ENCODE measurements at places on chromosomes 5 and 9.

- DNase-seq = no peak
These were observed 65.5 kb upstream of the HSPB3 start for GRCh38 chr5:54390015-54390414.

DNA sequence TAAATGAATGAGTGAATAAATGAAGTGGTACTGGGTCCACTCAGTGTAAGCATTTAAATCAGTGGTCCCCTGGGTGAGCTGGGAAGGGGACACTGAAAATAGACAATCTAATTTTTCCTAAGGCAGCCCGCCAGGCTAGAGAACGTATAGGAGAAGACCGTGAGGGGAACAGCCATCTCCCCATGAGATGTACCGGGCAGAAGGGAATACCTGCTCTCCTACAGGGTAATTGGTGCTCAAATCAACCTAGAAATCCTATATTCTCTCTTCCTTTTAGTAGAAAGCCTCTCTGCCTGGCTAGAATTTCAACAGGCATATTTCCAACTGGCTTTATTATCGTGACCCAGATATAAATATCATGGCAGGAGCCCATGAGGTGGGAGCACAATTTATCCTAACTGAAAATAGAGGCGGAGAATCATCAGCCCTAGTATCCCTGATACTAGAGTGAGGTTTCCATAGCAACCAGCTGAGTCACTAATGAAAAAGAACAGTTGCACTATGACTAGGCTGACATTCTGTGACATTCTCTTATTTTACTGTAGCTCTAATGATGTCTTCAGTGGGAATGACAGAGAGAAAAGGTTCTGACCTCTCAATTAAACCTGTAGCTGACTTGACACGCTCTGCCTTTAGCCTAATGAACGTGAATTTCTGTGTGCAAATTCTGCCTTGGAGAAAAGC is 96.5 kb upstream of the CAST start:
- DNase-seq = no peak

DNA sequence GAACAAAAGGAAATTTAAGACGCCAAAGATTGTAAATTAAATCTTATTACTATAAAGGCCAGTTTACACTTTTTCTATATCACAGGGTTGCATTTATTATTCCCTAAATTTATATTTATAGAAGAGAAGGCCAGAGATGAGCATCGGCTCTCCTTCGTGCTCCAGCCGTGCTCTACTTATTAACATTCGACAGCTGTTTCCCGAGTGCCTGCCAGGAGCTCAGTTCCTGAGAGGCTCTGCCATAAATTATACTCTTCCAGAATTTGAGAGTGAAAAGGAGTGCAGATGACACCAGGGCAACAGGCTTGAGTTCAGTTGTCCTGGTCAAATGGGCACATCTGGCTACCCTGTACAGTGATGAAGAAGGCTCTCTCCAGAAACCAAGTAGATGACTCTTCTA is 70.1 kb downstream of the PCSK5 start:
- DNase-seq = no peak

DNA sequence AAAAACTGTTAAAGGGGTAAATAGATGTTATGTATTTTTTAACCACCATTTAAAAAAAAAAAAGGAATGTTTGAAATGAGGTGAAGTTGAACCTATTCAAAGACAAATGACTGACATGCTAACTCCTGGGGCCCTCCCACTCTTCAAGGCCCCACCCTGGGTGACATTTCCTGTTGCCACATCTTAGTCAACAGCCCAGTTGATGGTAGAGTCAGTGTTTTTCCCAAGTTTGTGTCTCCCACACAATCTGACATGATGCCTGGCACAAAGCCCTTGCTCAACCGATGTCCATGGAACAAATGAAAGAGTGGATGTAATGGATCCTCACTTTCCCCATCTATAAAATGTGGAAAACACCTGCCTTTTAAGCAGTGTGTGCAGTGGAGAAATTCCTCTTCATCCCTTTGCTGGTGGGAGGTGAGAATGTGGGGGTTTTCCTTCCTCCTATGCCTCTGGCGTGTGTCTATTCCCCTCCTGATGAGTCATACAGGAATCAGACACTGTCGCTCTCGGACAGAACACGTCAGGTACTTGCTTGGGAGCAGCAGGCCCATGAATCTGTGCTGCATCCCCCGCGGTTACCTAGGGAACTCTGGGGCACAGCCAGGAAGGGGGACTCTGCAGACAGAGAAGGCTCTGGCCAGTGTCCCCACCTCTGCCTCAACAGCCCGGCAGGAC is 13.7 kb upstream of the ADRA1B start:
- DNase-seq = no peak

- no peak for DNase-seq
These were observed 175.0 kb downstream of the GNAQ start for GRCh38 chr9:77856615-77857014.

- DNase-seq = no peak
These were observed 62.4 kb downstream of the ZNF462 start for GRCh38 chr9:106925392-106925791.

Measured in Caco-2 (cell line).